ENCODE measurements at places on chromosomes 1 and 21.

DNA sequence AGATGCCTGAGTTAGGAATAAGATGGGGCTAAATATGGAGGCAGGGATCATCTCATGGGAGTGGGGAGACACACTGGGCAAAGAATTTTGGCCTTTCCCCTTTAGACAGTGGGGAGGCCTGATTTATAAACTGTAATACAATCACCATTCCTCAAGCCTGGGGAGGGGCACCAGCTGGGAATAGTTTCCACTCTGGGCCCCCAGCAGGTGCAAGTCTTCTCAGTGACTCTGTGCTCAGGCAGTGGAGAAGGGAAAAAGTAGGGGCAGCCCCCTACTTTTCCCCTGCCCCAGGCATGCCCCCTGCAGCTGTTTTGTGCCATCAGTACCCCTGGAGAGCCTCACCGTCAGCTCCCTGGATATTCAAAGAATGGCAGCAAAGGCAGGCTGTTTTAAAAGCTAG lies 19.1 kb downstream of the COA7 start:
- no peak for DNase-seq

DNA sequence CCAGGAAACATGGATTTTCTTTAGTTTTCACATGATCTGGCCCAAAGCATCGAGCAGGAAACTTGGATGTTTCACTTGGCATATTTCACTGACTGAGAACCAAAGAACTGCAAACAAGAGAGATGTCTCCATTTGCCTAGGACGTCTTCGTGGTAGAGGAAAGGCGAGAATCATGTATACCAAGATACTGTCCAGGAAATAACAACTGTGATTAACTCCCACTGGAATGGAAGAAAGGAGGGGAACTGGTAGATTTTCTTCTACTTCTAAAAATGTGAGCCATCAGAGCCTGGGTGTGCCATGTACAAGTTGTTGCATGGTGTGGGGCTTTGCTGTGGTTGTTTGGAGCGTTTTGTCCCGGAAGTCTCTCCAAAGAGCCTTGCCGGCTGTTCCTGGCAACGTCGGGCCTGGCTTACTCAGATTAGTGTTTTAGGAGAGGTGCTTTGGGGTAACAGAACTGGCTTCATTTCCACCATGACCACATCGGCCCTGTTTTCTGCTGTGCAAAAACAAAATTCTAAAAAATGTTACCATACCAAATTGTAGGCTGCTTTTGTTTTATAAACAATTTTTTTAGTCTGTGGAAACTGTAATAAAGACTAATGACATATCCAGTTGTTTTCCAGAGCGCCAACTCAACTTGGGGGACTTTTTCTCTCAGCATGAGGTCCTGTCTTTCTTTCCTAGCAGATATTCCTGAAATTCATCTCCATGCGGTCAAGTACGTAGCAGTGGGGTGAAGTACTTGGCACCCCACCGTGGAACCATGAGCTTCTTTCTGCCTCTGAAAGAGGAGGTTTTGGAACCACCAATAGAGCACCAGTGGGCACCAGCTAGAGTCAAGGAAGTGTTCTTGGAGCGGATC lies 118.3 kb downstream of the TM2D1 start:
- DNase-seq = no peak

DNA sequence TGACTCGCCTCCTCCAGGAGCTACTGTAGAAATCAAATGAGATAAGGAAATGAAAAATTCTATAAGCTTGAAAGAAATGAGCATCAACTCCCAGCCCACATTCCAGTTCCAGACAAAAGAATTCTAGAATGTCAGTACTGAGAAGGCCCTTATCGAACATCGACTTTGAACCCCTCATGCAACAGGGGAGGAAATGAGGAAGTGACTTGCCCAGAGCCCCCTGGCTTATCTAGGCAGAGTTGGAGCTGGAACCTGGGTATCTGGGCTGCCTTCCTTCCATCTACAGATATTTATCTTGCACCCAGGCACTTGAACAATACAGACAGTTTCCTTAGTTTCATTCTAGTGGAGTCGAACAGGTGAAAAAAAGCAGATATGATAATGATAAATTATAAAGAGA lies 22.3 kb downstream of the MECR start:
- no peak for DNase-seq

- DNase-seq = no peak
These were observed 12.3 kb upstream of the HAX1 start for GRCh38 chr1:154260127-154260526.

All from substantia nigra (tissue), 51 donors.